ENCODE measurements at places on chromosomes 4 and X.

GRCh38 chr4:76752861-76753501 is 145.0 kb downstream of the SOWAHB start:
- DNase-seq: peak; percentile 65

DNA sequence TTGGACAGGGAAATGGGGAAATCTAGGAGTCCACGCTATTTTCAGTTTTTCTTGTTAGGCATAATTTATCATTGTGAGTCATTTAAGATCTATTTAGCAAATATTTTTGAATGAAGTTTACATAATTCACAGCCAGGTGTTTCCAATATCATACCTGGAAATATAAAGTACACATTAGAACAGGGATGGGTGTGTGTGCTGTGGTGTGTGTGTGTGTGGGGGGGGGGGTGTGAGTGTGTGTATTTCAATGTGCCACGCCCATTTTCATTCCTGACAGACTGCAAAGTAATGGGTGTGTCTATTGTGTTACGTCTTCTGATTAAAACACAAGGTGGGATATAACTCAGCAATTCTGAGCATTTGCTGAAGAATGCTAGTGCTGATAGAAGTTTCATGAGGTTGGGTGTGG is 33.2 kb downstream of the ARHGAP10 start:
- no peak for DNase-seq

GRCh38 chr4:184804621-184805020 is 21.1 kb downstream of the ACSL1 start:
- no peak for DNase-seq

- DNase-seq: peak; percentile 11
Measured at GRCh38 chr4:72631296-72631695, 62.3 kb upstream of the ADAMTS3 start.

DNA sequence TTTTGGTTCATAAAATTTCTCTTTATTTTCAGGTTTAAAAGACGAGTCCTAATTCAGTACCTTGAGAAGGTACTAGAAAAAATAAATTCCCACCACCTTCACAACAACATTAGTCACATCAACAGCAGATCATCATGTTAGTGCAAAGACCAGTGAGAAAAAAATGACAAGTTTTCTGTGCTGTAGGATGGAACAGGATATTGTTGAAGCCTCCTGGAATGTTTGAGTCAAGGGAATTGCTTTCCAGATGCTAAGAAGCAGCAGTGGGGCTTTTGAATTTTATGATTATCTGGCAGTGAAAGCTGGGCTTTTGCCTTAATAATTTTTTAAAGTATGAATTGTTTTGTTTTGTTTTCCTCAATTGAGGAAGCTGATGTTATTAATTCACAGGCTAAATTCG is 61.0 kb downstream of the INTS6L start:
- DNase-seq: no peak

- peak; percentile 23 for DNase-seq
Measured at GRCh38 chr4:139872274-139872673, 206.7 kb downstream of the MGST2 start.

GRCh38 chr4:176539785-176540175 is 220.0 kb downstream of the SPCS3 start:
- DNase-seq: no peak

DNA sequence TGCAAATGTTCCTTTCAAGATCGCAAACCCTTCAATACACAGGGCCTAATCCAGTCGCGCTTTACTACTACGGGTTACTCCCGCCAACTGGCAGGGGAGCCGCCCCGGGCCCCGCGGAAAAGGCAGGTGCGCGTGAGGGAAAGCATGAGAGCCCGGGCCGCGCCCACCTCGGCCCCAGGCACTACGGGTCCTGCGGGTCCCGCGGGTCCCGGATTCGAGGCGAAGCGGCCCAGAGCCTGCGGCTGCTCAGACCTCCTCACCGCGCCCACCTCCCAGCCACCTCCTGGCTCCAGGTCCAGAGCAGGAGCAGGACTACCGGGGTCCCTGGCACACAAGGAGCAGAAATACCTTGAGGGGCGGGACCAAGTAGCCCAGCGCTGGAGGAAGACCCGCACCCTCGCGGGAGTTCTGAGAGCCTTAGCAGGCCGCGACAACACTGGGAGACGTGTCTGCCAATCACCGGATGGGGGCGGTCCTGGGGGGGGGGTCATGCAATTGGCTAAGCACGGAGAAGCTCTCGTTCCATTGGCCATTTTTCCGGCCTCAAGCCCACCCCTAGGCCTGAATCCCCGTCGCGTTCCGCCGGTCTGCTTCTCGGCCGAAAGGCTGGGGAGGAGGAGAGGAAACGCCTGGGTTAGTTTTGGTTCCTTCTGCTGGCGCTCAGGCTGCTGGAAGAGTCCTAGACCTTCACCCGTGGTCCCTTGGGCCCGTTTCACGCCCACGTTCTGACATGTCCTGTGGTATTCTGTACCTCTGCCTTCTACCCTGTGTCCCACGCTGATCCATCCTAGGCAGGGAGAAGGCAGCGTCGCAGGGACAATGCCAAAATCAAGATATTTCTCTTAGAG is 29.0 kb downstream of the ERVMER34-1 start:
- DNase-seq: peak; percentile 70

DNA sequence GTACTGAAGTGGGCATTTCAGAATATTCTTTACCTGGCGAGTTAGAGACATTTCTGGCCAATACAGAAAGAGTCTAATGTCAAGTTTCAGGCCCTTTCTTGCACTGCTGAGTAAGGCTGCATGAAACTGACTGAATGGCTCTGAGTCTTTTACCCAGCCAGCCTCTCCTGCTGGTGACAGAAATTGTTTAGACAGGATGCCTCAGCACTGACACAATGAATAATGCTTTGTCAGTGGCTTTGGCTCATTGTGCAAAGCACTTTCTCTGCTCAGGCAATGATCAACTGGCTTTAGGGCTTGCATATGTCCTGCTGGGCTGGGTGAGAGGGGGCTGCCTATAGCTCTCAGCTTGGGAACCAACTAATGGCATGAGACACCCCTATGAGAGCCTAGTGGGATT is 45.5 kb downstream of the CLNK start:
- DNase-seq: no peak

- peak; percentile 12 for DNase-seq
Measured at GRCh38 chrX:136999024-136999423, 34.8 kb downstream of the GPR101 start.

GRCh38 chr4:135072553-135072952 is 871.0 kb upstream of the PABPC4L start:
- no peak for DNase-seq

- no peak for DNase-seq
Measured at GRCh38 chrX:130304587-130305368, 34.9 kb upstream of the SLC25A14 start.

DNA sequence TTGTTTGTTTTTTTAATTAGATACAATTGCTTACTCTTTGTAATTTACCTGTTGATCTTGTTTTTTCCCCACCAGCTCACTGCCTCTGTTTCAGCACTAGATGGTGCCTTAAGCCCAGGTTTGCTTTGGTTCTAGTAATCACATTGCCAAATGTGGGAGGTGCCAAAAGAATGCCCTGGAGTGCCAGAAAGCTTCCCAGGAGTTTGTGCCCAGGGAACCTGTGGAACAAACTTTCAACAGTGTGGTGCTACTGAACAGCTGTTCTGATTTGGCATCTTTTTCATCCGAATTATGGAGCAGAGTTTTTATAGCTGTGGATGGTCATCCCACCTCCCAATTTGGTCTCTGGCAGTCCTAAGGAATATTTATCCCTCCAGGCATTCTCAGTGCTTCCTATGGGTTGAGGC is 1000.7 kb downstream of the STIM2 start:
- peak; percentile 0 for DNase-seq

DNA sequence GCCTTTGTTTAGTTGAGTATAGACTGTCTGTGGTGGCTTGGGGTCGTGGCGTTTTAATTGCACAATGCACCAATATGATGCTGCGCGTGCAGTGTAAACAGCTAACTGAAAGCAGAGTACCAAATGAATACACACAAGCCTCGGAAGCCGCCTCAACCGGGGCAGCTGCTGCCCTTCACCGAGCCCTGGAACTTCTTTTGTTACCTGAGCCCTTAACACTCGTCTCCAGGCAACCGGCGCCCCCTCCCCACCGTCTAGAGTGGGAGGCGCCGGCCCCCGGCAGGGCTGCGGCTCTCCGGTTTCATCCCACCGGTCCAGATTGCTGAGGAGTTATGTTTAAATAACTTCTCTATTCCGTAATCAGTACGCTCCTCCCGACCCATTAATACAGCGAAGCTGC is 173.2 kb upstream of the TBL1X start:
- no peak for DNase-seq

DNA sequence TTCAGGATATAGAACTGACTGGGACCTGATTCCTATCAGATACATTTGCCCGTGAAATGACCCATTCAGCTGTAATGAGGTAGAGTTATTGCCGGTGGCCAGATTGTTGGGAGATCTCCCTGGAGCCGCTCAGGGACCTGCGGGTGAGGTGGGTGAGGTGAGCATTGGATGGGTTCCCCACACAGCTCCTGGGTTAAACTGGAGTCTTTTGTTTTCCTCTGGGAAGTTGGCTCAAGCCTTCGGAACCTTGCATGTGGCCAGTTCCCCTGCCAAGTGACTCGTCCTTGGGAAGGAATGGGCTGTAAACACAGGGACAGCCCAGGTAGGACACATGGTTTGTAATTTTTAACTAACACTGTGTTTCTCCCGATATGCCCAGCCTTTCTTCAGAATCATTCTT is 31.6 kb upstream of the KIT start:
- no peak for DNase-seq

- no peak for DNase-seq
Measured at GRCh38 chr4:87498446-87498900, 30.7 kb downstream of the SPARCL1 start.

DNA sequence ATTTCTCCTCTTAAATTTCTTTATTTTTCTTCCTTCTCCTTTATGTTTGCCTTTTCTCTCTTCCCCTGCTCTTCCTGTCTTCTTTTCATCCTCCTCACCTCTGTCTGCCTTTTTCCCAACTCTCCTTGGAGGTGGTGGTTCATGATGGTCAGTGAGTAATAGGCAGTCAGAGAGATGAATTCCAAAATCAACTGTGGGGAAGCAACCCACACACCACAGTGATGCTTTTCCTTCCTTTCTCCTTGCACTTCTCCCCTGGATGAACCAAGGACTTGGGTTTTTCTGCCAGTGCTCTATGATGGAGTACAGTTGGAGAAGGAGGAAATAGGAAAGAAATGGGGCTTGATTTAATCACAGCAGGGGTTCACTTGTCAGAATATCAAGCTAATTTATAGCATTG is 153.8 kb downstream of the DCK start:
- DNase-seq: no peak

DNA sequence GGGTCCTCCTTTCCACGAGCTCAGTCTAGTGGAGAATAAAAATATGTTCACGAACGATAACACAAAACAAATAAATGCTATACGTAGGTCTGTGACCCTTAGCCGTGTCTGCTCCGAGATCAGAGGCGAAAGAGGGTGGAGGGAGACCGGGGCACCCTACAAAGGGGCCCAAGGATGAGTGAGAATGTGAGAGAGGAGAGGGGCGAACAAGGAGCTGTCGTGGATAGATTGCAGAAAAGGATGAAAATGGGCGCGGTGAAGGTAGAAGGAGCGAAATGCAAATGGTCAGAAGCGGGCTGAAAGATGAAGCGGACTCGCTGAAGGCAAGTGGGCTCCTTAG is 6.2 kb upstream of the ZBTB33 start:
- no peak for DNase-seq

DNA sequence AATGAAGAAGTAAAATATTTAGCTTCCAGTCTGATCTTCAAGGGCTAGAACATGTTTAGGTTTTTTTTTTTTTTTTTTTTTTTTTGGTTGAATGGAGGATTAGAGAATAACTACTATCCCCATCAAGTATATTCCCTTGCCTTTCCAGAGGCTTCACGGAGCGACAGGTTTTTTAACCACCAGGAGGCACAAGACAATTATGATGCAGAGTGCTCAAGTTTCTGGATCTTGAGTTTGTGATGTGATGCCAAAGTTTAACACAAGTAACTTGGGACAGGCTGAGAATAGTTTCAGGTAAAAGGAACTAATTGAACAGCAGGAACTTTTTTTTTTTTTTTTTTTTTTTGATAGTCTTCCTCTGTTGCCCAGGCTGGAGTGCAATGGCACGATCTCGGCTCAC is 30.3 kb downstream of the CCNI start:
- no peak for DNase-seq

- no peak for DNase-seq
Measured at GRCh38 chr4:4559596-4559995, 17.7 kb upstream of the STX18 start.

GRCh38 chrX:107736781-107737531 is 38.6 kb downstream of the TSC22D3 start:
- DNase-seq: no peak

GRCh38 chr4:106624671-106625070 is 256.1 kb upstream of the GIMD1 start:
- DNase-seq: no peak

DNA sequence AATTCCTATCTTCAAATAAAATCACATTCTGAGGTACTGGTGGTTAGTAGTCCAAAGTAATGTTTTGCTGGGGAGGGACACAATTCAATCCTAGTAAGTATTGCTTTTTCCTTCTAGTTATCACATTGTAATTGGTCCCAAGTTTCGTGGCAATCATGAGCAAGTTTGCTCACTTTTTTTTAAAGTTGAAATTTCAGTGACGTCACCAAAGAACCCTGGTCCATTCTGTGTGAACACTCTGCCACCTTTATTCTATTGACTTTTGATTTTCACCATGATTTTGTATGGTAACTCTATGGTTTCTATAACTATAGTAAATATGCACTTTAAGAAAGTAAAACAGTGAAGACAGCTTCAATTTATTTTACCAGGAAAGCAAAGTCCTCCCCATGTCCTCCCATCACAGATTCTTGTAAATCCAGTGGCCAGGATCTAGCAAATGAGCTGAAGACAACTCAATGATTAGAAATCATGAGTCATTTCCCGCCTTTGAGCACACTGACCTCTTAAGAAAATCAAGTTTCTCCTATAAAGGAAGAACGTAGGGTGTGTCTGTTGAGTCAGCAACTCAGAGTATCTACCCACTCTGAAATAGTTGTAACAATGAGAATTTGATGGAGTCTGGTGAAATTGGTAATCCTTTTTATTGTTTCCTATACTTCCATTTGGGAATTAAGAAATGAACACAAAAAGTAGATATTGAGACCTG is 1306.6 kb upstream of the PABPC4L start:
- peak; percentile 5 for DNase-seq

GRCh38 chr4:164874789-164875188 is 2.2 kb upstream of the APELA start:
- no peak for DNase-seq

DNA sequence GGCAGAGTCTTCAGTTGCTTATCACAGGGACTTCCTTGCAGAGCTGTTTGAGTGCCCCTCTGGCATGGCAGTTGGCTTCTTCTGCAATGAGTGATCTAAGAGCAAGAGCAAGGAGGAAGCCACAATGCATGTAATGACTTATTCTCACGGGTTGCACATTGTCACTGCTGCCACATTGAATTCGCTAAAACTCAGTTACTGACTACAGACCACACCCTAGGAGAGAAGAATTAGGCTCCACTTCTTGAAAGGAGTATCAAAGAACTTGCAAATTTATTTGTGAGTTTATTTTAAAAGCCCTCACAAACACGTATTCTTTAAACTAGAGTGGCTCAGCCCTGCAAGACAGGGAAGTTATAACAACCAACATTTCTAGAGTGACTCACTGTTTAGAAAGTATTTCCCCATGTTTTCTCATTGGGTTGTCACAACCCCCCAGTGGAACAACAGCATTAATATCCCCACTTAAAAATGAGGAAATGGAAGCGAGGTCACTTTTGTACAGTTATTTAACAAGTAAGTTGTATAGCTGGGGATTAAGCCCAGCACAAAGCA is 32.4 kb upstream of the RBPJ start:
- peak; percentile 14 for DNase-seq

Data from H54 (cell line).